ENCODE measurements at places on chromosomes 3 and 15.

- no peak for DNase-seq
These were observed 173.5 kb downstream of the OR4M2 start for GRCh38 chr15:22253676-22254408.

- no peak for DNase-seq
These were observed 78.5 kb downstream of the HMG20A start for GRCh38 chr15:77499087-77499760.

- no peak for DNase-seq
These were observed 15.0 kb upstream of the TBL1XR1 start for GRCh38 chr3:177212278-177212610.

DNA sequence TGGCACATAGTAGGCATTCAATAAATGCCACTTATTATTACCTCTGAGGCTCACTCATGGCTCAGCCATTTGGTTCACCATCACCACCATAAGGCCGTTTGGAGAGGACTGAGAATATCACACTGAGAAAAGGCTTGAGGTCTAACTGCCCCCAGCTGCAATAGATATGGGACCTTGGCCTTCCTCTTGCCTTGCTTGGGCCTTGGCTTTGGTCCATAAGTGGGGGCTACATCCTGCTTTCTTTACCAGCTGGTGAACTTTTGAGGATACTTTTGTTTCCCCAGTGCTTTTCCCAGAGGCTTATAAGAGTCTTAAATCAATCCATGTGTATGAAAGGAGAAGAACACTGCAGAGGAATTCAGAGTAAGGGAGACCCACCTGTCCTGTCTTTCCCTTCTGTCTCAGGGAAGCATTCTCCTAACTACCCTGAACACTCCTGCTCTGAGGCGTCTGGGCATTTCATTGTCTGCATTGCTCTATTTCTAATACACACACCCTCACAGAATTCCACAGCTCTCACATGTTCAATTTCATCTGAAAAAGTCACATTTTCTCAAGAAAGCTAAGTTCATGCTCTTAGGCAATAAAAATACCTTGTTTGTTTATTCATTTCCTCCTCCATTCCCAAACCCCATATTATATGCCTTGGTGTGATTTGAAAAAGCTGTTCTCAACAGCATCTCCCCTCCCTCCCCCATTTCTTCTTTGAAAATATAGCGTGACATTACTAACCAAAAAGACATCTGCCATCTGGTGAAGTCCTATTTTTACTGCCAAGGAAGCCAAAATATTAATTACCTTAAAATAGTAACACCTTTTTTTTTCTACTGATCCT, 22.5 kb upstream of the KCNMB2 start:
- DNase-seq = no peak

- no peak for DNase-seq
These were observed 9.4 kb upstream of the PCSK6 start for GRCh38 chr15:101498717-101499480.
